ENCODE measurements at places on chromosomes 1 and 21.

GRCh38 chr1:2301607-2302291 is 73.6 kb downstream of the SKI start:
- DNase-seq = no peak

GRCh38 chr1:65691972-65692371 is 100.7 kb upstream of the PDE4B start:
- no peak for DNase-seq

- DNase-seq = peak; percentile 2
Observed at GRCh38 chr1:59596432-59596831, 218.3 kb upstream of the HOOK1 start.

DNA sequence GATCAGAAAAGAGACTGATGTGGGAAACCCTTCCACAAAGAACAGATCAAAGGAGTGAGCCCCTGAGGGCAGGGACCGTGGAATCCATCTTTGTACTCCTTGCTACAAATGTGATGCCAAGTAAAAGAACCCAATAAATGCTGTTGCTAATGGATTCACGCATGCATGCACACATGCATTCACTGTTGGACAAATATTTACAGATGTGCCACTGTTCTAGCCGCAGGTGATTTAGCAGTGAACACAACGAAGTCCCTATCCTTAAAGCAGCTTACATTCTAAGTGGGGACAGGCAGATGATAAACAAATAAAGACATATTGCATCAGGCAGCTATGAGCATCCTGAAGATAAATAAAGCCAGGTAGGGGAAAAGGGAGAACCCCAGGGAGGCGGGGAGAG is 67.8 kb downstream of the ITPKB start:
- DNase-seq = no peak

- DNase-seq = no peak
Observed at GRCh38 chr1:100708476-100709062, 11.0 kb upstream of the VCAM1 start.

DNA sequence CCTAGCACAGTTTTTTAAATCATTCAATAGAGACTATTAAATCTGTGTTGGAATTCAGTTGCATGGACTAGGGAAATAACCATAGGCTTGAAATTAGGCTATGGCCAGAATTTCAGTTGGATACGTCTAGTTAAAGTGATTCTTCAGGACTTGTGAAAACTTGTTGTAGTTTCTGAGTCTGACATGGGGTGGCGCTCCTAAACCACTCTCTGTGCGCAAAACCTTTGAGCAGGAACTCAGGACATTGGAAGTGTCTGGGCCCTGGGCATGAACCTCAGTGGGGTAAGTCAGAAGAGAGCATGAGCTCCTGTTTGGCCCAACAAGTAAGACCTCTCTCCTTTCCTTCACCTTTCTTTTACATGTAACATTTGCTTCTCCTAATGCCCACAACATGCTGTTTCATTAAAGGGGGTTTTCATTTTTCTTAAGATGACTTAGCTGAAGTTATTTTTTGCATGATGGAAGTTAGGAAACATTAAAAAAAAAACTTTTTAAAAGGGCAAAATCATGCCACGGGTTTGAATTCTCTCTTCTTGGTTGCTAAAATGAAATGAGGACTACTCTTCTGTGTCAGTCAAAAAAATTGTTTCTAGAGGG is 17.1 kb upstream of the CCDC190 start:
- peak; percentile 89 for DNase-seq

DNA sequence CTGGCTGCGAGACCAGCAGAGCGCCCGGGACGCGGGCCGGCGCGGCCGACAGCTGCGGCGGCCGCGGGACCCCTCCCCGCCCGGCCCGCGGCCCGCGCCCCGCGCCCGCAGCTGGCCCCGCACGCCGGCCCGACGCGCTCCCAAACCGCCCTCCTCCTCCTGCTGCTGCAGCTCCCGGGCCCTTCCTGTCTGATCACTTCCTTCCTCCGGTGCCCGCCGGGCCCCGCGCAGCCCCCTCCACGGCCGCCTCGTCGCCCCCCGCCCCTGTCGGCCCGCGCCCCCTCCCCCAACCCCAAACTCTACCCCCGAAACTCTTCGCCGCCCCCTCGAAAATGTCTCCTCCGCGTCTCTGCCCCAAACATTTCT is 594 bp downstream of the LUZP1 start:
- peak; percentile 51 for DNase-seq

- DNase-seq = no peak
Observed at GRCh38 chr1:201329286-201329685, 46.0 kb downstream of the PKP1 start.

Data from RKO (cell line).